Upper lobe of right lung (tissue), 1 donor: ENCODE measurements at places on chromosomes 2 and 18. TPM values are rescaled to one million over a fixed set of nuclear protein-coding genes. Genes with fewer than 3 reads are reported as not detected.
A peak's percentile ranks its signal among the peaks of the same experiment; 100 is the strongest.

ARHGEF4 gene
- 11.1 TPM for total RNA-seq

SLC5A7 gene
- total RNA-seq, result 0.81 TPM

- DNase-seq, result no peak
These were observed 65.2 kb downstream of the RBMS1 start for GRCh38 chr2:160428405-160428763.

GRCh38 chr2:77314721-77315120, 207.5 kb downstream of the LRRTM4 start:
- no peak for DNase-seq

DNA sequence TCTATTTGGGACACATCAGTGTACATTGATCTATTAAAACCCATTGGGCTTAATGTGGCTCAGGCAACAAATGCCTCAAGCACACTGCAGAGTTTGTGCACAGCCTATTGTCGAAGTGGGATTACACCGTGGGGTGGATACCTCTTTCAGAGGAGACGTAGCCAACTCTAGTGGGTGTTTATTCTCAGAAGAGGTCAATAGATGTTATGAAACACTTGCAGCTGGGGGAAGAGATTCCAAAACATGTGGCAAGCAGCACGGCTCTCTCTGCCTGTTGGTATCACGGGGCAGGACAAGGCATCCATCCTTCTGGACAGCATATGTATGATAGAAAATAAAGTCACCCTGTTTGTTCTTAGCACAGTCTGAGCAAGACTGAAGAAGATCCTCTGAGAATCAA, 121.4 kb upstream of the COPS8 start:
- no peak for DNase-seq

DNA sequence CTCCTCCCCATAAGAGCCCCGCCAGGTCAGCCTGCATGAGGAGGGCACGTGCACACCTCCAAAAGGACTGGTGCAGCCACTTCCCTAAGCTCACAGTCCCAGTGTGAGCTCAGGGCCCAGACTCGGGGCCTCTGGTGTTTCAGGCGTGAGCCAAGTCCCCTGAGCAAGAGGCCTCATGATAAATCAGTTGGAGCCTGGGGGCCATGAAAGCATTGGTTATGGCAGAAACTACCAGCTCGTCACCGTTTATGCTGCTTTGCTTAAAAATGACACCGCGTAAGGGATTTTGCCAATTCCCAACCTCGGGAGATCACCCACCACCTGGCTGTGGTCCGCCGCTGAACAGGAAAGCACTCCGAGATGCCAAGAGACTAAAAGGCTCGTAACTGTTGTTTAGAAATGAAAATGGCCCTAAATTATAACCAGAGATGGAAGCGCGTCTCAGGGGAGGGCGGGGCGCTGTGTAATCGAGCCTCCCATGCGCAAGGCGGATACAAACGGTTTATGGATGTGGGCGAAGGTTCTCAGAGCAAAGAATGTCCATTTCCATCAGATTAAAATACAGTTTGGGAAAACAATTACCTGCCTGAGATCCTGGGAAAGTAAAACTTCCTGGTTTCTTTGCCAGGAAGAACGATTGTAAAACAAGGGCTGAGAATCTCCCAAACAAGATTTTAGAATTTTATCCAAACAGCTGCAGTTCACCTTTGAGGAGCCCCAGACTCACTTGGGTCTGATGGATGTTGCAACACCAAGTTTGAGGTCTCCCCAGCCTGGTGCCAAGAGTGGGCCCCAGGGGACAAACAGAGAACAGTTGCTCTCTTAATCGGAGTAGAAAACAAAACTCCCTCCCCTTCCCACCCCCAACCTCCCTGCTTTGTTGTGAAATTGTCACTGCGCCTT, 141.4 kb downstream of the BCL2 start:
- DNase-seq, result no peak

- no peak for DNase-seq
These were observed 296.5 kb upstream of the GYPC start for GRCh38 chr2:126359494-126359893.

ALK gene
- not detected for total RNA-seq

LIMS4 gene
- total RNA-seq, result 2.1 TPM

DNA sequence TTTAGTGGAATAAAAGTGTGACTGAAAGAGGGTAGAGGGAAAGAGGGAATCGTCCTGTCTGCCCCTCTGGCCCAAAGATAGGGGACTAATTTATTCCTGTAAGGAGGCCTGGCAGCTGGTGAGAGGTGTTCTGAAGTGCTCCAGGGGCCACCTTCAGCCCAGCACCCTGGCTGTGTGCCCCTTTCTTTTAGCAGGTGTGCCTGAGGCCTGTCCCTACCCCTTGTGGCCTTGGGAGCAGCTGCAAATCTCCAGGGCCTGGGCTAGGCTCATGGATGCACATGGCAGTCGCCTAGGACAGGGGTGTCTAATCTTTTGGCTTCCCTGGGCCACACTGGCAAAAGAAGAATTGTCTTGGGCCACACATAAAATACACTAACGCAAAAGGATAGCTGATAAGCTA, 37.3 kb downstream of the FHOD3 start:
- DNase-seq, result no peak

DNA sequence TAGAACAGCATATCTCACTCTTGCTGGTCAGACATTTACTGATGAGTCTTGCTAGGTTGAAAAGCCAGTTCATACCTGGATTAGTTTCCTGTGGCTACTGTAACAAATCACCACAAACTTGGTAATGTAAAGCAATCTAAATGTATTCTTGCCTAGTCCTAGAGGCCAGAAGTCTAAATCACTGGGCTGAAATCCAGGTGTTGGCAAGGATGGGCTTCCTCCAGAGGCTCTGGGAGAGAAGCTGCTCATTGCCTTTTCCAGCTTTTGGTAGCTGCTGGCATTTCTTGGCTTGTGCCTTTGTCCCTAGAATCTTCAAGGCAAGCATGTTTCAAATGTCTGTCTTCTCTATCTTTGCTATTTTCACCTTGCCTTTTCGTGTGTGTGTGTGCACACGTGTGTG, 62.3 kb upstream of the MAP4K3 start:
- DNase-seq, result no peak

MYOM1 gene
- total RNA-seq, result 2.5 TPM

- DNase-seq, result no peak
These were observed 179.4 kb upstream of the ARL4C start for GRCh38 chr2:234676109-234676782.

GRCh38 chr2:238378230-238379095, 48.3 kb upstream of the ASB1 start:
- no peak for DNase-seq

DNA sequence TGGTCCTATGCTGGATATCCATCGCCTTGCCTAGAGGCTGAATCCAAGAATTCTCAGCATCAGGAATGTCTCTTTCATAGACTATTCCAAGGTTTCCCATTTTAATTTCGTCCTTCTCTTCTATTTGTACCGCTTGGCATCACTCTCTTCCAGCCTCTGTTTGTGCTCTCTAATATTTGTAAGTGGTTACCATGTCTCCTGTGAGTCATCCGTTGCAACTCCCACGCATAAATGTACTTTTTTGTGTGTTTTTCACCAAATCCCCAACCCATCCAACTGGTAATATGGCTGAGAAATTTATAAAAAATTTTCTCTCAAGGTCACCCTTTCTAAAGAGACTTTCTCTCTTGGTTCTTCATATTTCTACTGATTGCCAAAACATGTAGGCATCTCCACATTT, 21.8 kb downstream of the COLEC12 start:
- no peak for DNase-seq

- no peak for DNase-seq
These were observed 26.8 kb downstream of the ATAD2B start for GRCh38 chr2:23900133-23900532.

GRCh38 chr18:6734726-6735430, 5.4 kb downstream of the ARHGAP28 start:
- no peak for DNase-seq

SCN9A gene
- total RNA-seq, result 10.5 TPM

GRCh38 chr2:37829202-37829601, 95.9 kb upstream of the RMDN2 start:
- DNase-seq, result no peak

TSPYL6 gene
- total RNA-seq, result not detected

DNA sequence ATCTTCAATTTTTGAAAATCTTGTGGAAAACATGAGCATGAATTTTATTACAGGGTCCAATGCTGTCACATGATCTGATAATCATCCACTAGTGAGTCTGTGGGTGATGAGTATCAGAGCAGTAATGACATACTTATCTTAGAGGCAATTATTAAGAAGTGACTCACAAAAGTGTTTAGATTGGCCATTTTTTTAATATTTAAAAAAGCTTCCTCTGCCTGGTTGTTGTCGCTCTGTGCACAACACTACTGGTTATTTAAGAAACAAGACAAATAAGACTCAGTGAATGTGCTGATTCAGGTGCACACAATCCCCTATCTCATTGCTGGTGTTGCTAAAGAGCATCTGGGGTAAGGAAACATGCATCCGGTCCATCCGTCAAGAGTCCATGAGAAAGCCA, 665.8 kb upstream of the ZEB2 start:
- DNase-seq, result no peak

DNA sequence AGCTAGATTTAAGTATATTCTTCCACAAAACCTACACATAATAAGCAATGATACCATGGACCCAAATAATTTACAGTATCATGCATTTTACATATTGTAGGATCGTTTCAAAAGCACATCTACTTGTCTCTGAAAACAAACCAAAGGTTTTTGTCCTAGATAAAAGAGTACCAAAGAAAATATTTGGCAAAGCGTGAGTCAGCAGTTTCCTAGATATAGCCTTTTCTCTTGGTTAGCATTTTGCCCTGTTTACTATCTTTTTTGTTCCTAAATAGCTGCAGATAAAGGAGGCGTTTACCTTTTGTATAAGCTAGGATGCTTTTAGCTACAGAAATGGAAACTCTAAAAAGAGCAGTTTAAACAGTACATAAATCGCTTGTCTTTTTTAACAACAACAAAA, 305.8 kb upstream of the GULP1 start:
- DNase-seq, result no peak

DNA sequence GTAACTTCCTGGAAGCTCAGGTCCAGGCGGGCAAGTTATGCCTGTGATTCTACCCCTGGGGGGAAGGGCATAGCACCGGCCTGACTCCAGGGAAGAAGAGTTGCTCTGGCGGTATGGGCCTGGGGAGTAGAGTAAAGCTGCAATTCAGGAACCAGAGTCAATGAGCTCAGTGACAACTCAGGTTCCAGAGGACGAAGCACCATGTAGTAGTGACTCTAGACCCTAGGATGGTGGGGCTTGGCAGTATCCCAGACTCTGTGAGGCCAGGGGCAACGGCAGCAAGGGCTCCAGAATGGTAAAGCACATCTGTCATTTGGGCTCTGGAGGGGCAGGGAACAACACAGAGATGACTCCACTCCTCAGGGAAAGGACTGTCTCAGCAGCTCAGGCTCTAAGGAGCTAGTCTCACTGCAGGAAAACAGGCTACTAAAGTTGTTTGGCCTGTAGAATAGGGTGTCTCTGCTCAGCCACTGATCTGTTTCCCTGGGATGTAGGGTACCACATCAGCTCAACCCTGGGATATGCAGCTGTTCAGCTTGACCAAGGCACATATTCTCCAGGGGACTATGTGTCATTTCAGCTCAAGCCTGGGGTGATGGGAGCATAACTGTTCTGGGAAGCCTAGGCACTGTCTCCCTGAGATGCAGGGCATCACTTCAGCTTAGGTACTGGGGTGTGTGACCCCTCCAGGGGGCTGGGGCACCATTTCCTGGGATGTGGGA, 36.2 kb upstream of the RHOB start:
- peak; percentile 31 for DNase-seq

GRCh38 chr2:226580403-226580802, 219.2 kb downstream of the IRS1 start:
- DNase-seq, result no peak

- DNase-seq, result no peak
These were observed 261.1 kb upstream of the RAB12 start for GRCh38 chr18:8348051-8348720.

IL37 gene
- total RNA-seq, result not detected

GRCh38 chr2:201580486-201580885, 62.8 kb downstream of the TMEM237 start:
- DNase-seq, result no peak

FSHR gene
- not detected for total RNA-seq

GRCh38 chr2:167398873-167399272, 510.6 kb downstream of the XIRP2 start:
- DNase-seq, result no peak

- DNase-seq, result no peak
These were observed 3.7 kb upstream of the EVX2 start for GRCh38 chr2:176087330-176088047.

DNA sequence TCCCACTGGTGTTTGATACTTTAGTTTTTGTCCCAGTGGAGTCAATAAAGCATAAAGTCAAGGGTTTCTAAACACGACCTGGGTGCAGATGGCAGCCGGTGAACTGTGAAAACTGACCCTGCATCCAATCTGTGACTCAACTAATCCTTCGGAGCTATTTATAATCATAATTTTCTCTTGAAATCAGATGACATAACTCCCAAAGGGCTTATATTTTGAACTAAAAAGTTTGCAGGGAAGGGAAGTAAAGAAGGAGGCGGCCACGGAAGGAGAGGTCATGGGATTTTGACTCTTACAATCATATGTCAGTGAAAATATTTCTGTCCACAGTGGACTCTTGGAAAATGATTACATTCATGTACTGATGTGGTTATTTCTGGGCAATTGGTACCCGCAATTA, 178.5 kb downstream of the PDE1A start:
- no peak for DNase-seq

SLC16A14 gene
- total RNA-seq, result 4.7 TPM

GRCh38 chr18:35095983-35096676, 54.9 kb downstream of the MAPRE2 start:
- no peak for DNase-seq

- DNase-seq, result no peak
These were observed 34.9 kb downstream of the SLC38A11 start for GRCh38 chr2:164920430-164920829.

- DNase-seq, result no peak
These were observed 44.9 kb upstream of the ORC2 start for GRCh38 chr2:201008296-201008829.

GRCh38 chr2:122205641-122206040, 450.2 kb downstream of the TSN start:
- DNase-seq, result no peak

DNA sequence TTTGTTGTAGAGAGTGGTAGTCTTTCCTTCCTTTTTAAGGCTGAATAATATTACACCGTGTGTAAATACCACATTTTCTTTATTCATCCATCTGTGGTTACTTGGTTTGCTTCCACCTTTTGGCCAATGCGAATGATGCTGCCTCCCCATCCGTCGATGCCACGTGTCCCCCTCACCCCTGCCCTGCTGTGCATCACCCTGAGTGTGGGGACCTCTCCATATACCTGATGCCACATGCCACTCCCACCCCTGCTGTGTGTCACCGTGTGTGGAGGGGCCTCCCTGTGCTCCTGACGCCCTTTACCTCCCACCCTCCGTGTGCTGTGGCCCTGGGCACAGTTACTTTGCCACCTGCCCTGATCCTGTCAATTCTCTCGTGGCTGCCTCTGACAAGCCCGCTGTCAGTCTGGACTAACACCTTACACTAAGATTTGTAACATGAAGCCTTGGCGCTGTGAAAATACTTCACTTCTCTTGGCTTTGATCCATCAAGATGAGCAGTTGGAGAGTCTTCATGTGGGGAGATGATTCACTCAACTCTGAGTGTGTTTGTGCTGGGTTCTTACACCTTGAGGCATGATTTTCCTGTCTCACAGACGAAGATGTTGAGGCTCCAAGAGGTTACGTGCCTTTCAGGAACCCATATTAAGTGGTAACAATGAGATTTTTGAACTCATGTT, 234.0 kb downstream of the ZNF407 start:
- no peak for DNase-seq

COBLL1 gene
- 95.3 TPM for total RNA-seq
